Hepatic stellate cell (primary cell): ENCODE measurements at places on chromosomes 5 and 9.

DNA sequence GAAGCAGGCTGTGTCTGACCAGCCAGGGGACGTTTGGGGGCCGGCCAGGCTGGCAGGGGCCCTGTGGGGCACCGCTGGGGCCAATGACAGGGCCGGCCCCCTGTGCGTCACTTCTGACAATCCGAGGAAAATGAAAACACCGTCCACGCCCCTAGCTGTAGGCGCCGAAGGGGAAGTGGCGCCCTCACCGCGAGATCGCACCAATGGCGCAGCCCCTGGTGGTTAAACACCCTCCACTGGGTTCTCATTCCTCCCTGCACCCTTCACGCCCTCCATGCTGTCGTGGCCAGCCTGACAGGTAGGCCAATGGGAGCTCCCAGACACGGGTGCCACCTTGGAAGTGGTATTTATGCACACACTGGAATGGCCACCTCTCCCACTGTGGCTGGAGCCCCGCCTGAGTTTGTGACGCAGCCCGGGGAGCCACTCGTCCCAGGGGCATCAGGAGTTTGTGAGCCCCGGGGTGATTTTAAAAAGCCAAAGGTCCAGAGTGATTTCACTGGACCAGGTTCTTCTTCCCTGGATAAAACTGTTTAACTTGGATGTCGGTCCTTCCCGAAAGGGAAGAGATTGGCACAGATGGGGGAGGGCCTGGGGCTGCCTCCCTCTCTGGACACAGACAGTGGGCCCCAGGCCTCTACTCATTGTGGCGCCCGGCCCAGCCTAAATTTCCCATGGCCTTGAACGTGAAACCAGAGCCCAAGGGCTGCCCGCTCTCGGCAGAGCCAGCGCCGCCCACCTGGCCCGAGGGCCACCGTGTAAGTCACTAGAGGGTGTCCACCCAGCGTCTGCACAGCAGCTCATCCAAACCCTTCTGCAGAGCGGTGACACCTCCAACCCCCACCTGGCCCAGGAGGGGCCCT is 49.7 kb downstream of the NKD2 start:
- no peak for DNase-seq

- DNase-seq = no peak
These were observed 1342.4 kb upstream of the DMAC1 start for GRCh38 chr9:9142001-9142400.

GRCh38 chr9:113355040-113355596 is 5.8 kb downstream of the BSPRY start:
- no peak for DNase-seq

- DNase-seq = no peak
These were observed 701.6 kb downstream of the MTRR start for GRCh38 chr5:8570528-8570927.

DNA sequence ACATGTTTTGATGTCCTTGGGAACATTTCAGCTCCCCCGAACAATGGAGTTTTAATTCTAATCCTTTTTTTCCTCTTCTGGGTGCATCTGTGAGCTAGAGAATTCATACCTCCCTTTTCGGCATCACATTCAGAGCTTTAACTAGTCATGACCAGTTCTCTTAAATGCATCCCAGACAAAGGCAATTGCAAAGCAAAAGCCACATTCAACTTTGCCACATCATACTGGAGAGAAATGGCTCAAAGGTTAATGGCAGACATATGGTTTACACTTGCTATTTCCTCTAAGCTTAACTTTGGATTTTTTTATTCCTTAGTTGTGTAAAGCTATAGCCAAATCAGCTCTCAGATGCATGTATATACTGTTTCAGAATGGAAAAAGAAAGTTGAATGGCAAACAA is 153.3 kb downstream of the ESM1 start:
- DNase-seq = no peak

- DNase-seq = no peak
These were observed 53.0 kb downstream of the SUB1 start for GRCh38 chr5:32638309-32638708.

DNA sequence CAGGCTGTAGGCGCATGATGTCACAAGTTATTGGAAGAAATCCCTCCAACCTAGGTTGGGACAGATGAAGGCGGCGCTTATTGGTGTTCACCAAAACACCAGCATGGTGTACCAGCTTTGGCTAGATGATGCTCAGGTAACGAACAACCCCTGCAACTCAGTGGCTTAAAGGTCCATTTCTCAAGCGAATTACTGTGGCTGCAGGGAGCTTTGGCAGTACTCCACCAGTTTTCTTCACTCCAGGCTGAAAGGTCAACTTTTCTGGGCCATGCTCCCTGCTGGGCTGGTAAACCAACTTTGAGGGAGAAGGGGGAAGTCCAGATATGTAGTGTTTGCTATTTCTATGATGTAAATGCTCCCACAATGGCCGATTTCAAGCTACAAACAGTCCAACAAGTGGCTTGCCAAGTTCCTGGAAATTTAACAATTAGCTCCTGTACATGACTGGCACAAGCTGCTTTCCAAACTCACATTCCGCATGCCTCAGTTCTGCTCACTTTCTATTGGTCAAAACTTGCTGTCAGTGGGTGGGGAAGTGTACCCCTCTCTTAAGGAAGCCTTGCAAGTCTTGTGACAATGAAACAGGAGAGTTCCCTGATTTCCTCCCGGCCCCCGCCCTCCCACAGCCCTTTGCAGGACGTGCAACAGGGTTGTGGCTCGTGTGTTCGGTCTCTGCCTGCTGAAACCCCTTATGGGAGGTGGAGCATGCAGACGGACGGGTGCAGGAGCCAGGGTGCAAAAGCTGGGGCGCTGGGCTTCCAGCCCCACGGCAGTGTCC is 588 bp upstream of the ZBED3 start:
- no peak for DNase-seq

DNA sequence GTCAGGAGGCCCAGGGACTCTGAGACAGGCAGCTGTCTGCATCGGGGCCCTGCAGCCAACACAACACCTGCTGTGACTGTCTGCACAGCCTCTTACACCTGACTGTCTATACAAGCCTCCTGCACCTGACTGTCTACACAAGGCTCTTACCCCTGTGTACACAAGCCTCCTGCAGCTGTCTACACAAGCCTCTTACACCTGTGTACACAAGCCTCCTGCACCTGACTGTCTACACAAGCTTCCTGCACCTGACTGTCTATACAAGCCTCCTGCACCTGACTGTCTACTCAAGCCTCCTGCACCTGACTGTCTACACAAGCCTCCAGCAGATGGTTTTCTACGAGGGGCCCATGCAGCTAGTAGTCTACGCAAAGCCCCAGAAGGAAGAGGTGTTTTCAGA is 18.6 kb downstream of the IRX2 start:
- DNase-seq = no peak

GRCh38 chr5:177304392-177305119 is 957 bp downstream of the PRELID1 start:
- DNase-seq = no peak

- no peak for DNase-seq
These were observed 68.5 kb upstream of the CACNA1B start for GRCh38 chr9:137809040-137809576.

- DNase-seq = no peak
These were observed 231.9 kb downstream of the MAST4 start for GRCh38 chr5:66828046-66828547.

GRCh38 chr9:19551124-19551929 is 142.5 kb downstream of the ACER2 start:
- no peak for DNase-seq

- DNase-seq = no peak
These were observed 2.2 kb downstream of the BTNL3 start for GRCh38 chr5:180990882-180991242.

DNA sequence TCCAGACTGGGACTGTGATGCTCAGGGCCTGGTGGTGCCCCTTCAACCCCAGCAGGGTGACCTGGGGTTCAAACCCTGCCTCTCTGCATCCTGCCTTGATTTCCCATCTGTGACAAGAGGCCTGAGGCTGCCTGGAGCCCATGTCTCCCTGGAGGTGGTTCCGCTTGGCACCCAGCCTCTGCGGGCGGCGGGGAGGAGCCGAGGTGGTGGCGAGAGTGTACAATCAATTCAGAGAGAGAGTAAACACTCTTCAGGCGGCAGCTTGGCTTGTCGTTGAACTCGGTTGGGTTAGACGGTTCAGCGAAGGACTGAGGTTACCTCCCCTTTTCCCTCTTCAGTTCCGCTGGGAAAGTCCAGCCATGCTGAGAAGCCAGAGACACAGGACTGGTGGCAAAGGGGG is 39.3 kb downstream of the NTNG2 start:
- no peak for DNase-seq

GRCh38 chr9:80369641-80370040 is 797.9 kb downstream of the TLE4 start:
- DNase-seq = no peak

DNA sequence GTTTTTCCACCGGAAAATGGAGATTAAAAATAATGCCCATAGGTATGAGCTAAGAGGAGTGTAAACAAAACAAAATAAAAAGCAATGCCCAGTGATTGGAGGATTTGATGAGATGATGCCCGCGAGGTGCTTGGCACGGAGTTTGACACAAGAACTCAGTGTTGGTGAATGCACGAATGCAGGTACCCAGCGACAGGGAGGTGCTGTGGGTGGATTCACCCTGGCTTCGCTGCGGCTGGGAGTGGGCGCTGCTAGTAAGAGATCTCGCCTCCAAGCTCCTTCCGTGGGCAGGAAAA is 526 bp upstream of the STXBP1 start:
- no peak for DNase-seq

- no peak for DNase-seq
These were observed 50.4 kb upstream of the ASS1 start for GRCh38 chr9:130394320-130394719.

DNA sequence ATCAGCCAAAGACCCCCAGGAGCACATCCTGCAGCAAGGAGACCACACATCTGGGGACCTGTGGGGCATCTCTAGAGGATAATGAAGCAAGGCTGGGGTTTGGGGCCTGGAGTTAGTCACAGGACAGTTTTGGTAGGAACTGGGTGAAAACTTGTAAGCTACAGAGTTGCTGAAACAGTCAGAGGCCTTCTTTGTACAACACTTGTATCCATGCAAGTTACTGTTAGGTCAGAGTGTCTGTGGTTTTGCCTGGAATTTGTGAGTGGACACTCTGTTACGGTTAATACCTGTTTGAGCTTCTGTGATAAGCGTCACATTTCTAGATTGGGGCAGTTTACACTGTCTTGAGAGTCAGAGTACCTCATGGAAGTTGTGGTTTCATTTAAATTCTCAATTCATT is 22.6 kb upstream of the ASPN start:
- DNase-seq = no peak

DNA sequence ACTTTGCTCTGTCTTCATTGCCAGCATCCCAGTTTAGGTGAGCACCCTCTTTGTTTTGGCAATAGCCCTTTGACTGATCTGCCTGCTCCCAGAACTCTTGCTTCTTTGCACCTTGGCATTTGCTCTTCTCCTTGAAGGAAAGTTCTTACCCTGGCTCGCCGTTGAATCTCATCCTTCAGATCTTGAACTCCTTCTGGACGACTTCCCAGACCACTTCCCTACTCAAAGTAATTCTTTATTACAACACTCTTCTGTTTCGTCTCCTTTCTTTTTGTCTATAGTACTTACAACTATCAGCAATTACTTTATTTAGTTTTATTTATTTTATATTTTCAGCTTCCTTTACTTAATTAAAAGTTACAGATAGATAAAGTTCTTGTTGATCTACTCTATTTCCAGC is 1510.1 kb downstream of the MAT2B start:
- DNase-seq = no peak

GRCh38 chr5:42930934-42931333 is 109.2 kb downstream of the ANXA2R start:
- DNase-seq = no peak

GRCh38 chr9:93124793-93125192 is 9.3 kb downstream of the NINJ1 start:
- DNase-seq = no peak

DNA sequence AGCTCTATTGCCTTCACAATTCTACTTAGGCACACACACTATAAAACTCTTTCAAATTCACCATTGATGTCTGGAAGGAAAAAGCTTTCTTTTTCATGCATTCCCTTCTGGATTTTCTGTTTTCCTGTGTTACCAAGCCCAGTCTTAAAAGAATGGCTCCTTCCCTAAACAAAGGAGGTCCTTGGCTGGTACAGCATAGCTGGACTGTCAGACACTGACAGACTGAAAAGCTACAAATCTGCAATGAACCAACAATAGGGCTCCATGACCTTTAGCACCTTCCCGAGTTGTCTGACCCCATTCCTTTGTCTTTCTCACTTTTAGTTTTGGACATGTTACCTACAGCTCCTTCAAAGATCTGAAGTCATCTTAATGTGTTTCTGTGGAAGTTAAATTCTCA is 382.5 kb downstream of the TMEM161B start:
- no peak for DNase-seq

DNA sequence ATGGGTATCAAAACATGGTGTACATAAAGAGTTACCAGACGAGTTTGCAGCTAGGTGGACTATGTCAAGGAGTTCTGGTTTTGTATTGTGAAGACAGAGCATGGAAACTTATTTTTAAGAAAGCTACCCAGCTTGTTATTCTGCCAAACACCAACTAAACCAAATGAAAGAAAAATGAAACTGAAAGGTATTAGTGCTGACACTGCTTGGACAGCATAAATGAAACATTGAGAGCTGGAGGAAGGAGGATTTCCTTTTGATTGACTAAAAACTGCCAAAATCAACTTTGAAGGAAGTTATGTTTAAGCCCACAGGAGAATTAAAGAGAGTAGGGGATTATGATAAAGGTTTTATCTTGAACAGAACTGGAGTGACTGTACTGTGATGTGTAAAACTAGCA is 766.2 kb downstream of the PTPRD start:
- no peak for DNase-seq

GRCh38 chr5:74378464-74378863 is 262.1 kb downstream of the ENC1 start:
- DNase-seq = no peak

DNA sequence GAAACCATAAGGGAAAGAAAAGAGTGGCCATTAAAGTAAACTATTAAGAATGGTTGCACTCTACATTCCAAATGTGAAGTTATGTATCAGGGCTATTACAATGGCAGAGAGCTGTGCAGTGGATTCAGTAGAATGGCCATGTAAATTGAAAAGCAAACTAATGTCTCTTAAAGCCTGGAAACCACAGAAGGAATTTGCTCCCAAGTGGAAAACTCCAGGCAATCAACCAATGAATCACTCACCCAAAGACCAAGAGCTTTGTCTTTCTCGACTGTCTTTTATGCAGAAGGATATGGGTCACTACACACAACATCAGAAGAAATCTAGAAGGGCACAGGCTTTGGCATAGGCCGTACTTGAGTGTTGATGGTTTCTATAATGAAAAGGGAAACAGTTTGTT is 114.9 kb downstream of the TLE1 start:
- DNase-seq = peak; percentile 38

GRCh38 chr5:76582230-76583162 is 40.7 kb downstream of the F2RL2 start:
- DNase-seq = no peak
